Left ventricle myocardium superior (tissue), 1 donor: ENCODE measurements at places on chromosomes 5 and 9.

- no peak for DNase-seq
Measured at GRCh38 chr9:19464061-19464763, 55.4 kb downstream of the ACER2 start.

DNA sequence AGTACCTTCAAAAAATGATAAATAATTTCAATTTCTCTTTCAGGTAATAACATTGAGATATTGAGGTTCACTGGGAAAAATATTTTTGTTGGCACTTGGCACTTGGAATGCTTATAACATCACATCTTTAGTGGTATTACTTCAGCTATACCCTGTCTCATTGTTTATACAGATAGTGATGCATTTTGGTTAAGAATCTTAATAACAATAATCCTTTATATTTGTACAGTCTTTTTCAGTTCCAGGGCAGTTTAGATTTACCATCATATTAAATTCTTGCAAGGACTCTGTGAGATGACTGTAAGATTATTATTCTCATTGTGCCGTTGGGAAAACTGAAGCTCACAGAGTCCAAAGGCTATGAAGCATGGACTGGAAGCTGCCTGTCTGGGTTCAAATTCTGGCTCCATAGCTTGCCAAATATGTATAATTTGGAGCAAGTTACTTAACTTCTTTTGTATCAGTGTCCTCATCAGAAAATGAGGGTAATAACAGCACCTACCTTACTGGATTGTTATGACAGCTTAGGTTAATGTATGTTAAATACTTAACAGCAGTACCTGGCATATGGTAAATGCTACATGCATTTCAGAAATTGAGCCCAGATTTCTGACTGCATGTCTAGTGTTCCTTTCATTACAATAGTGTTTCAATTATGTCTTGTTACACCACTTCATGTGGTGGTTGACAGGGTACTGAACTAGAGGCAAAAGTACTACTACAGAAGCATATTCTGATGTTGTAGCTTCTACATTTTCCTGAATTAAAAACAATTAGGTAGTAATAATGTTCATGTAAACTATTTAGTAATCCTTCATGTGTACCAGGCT is 272.2 kb downstream of the PLK2 start:
- DNase-seq = no peak

- no peak for DNase-seq
Measured at GRCh38 chr5:179895861-179896260, 11.8 kb downstream of the TBC1D9B start.

- no peak for DNase-seq
Measured at GRCh38 chr5:127839072-127839471, 135.9 kb downstream of the CCDC192 start.

DNA sequence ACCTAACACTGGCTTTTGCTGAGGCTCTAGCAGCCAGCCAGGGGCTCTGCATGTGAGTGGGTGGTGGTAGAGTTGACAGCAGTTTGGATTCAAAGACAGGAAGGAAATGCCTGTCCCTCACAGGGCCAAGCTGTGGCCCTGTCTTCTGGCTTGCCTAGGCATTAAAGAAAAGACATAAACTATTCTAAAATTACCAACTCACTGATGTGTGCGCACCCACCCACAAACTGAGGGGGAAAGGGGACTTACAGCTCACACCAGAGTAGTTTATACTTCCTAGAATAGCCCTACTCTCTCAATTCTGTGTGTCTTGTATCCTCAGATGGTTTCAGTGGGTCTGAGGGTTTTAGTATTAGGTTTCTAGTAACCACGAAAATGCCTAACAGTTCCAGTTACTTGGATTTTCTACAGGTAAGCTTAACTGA is 18.3 kb upstream of the IL13 start:
- DNase-seq = no peak
